Activated naive CD4-positive, alpha-beta T cell treated with Interleukin-2 at 50 U/mL for 16 hours (primary cell): ENCODE measurements at places on chromosomes 11 and 22.

DNA sequence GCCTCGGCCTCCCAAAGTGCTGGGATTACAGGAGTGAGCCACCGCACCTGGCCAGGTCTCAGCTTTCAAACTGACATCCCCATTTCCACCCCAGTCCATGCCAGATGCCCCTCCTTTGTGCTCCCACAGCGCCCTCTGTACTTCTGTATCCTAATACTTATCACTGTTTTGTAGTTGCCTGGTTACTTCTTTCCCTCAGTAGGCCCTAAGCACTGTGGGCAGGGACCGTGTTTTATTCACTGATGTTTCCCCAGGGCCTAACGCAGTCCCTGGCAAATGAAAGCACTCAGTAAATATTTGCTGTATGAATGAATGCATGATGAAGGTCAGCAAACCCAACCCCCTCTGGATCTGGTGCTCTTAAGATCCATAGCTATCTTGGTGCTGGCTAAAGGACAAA is 2.2 kb upstream of the TRIM3 start:
- DNase-seq = no peak

GRCh38 chr11:9821008-9821752 is 157.3 kb downstream of the SWAP70 start:
- DNase-seq = no peak

DNA sequence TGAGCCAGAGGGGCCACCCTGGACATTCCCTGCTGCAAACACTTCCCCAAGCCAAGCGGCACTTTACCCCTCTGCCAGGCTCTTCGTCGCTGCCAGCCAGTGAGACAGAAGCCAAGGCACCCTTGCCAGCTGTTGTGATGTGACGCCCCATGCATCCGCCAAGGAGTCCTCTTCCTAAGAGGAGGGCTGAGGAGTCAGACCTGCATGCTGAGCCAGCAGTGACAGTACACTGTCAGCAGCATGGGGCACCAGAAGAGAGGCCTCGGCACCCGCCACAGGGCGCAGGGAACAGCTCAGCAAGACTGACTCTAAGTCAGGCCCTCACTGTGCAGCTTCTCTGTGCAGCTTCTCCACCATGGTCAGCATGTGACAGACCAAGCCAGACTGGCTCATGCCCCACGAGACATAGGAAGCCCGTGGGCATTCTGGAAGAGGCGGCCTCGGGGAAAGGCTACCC is 26.4 kb downstream of the VPS37C start:
- no peak for DNase-seq

DNA sequence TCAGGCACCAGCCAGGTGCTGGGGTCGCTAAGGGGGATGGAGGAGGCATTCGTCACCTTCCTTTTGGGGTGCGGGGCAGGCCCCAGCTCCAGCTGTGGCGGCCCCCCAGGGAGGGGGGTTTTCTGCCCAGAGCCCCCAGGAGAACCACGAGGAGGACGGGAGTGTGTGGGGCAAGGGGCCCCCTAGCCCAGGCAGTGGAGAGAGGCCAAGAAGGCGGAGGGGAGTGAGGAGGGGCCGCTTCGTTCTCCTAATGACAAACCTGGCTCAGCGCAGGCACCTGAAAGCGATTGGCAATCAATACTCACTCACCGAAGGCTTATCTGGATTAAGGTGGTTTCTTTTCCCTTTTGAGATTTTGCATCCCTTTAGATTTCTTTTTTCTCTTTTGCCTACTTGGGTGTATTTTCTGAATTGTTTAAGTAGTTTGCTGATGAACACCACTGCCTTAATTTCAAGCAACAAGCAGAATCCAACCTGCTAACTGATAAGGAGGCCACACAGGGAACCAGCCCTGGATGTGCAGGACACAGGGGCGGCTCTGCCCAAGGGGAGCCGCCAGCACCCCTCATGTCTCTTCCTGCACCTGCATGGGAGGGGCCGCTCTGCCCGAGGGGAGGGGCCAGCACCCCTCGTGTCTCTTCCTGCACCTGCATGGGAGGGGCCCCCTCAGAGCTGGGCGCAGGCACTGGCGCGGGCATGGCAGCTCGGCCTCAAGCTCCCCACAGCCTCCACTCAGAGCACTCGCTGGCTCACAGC is 122.3 kb downstream of the BRD1 start:
- DNase-seq = no peak

- DNase-seq = no peak
Observed at GRCh38 chr11:6531267-6531752, 34.2 kb downstream of the DNHD1 start.

DNA sequence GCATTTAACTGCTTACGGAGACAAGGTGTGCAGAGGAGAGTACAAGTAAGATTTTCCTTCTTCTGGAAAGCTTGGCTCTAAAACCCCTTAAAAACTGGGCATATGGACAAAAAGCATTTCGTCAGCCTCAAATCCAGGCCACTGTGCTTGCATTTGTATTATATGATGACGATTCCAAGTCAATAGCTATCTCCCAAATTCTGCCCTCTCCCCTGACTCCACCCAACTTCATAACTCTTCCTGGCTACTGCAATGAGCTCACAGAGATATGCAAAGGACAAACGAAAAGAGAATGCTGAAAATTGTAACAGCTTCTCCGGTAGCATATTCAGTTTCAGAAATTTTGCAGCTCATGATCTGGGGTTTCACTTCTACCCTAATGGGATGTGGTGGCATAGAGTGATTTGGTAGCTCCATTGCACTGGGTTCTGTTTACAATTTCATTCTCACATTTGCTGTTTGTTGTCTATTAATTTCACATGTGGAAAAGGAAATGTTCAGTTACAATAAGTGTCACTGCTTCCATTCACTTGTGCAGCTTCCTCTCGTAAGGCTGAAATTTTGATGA is 45.6 kb upstream of the CHRM4 start:
- no peak for DNase-seq

DNA sequence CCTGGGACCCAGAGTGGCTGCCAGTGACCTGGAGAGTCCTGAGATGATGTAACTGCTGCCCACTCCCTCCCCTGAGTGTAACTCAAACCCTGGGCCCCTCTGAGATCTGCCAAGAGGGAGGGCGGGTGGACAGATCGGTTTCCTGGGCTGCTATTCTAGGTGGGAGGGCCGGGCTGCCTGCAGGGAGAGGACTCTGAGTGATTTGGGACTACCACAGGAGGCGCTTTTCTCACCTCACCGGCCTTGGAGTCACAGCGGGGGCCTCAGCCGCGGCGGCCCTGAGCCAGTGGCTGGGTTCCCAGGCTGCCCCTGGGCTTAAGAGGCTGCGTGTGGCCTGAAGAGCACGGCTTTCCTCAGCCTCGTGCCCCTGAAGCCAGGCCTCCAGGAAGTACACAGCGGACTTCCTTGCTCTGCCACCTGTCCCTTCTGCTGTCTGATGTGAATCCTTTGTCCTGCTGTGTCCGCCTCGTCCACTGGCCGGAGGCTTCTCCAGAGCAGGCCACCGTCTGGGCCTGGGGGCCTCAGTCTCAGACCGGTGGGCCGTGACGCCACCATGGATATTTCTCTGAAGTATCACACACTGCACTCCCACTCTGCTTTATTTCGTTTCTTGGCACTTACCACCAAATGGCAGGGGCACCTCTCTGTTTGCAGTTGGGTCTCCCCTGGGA is 11.5 kb downstream of the RELT start:
- no peak for DNase-seq

DNA sequence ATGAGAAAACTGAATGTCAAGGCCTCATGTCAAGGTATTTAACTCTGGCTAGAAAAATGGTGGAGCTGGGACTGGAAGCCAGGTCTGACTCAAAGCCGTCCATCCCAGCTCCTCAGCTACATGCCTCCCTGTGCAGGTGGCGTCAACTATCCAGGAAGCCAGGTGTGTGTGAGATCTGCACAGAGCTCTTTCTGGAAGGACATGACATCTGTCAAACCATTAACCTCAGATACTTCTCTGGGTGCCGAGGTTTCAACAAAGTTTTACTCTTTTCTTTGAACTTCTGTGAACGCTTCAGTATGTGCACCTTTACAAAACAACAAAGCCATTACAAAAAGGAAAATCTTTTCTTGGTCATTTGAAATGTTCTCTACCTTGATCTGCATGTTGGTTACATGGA is 7.0 kb upstream of the CASTOR1 start:
- DNase-seq = no peak

DNA sequence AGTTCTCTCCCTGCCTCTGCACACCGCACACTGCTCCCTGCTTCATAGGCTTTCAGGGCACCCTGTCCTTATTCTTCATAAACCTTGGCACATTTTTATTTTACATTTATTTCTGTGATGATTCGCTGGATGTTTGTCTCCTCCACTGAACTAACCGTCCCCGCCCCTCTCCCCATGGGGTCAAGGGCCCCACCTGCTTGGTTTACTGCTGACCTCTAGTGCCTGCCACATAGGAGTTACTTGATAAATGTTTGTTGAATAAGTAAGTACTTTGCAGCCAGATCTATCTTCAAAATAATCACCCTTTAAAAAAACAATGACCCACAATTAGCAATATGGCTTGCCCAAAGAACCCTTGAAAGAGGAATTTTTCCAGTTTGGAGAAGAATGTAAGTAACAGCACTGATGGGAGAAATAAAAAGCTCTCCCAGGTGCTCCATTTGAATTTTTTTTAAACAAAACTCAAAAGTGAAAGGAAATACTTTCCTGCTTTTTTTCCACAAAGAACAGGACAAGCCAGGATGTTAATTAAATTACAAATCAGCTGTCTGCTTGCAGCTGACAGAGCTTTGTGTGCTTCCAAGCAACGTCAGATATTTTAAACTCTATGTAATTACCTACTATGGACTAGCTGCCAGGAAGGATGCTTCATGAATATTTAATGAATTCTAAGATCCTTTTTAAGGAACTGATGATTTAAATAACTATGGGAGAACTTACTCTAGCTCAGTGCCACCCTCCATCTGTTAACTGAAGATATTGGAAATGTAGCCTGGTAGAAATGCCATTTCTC is 1083.6 kb downstream of the DLG2 start:
- DNase-seq = no peak

DNA sequence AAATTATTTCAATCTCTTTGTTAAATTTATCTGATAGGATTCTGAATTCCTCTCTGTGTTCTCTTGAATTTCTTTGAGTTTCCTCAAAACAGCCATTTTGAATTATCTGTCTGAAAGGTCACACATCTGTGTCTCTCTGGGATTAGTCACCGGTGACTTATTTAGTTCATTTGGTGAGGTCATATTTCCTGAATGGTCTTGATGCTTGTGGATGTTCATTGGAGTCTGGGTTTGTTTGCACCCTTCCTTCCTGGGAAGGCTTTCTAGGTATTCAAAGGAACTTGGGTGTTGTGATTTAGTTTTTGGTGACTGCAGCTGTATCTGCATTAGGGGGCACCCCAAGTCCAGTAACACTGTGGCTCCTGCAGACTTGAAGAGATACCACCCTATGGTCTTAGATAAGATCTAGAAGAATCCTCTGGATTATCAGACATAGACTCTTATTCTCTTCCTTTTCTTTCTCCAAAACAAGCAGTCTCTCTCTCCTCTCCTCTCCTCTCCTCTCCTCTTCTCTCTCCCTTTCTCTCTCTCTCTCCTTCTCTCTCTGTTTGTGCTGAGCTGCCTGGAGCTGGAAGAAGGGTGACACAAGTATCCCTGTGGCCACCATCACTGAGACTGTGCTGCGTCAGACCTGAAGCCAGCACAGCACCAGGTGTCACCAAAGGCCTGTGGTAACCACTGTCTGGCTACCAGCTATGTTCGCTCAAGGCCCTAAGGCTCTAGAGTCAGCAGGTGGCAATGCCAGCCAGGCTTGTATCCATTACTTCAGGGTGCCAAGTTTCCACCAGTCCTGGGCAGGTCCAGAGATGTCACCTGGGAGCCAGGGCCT is 3.3 kb upstream of the HEPN1 start:
- no peak for DNase-seq

DNA sequence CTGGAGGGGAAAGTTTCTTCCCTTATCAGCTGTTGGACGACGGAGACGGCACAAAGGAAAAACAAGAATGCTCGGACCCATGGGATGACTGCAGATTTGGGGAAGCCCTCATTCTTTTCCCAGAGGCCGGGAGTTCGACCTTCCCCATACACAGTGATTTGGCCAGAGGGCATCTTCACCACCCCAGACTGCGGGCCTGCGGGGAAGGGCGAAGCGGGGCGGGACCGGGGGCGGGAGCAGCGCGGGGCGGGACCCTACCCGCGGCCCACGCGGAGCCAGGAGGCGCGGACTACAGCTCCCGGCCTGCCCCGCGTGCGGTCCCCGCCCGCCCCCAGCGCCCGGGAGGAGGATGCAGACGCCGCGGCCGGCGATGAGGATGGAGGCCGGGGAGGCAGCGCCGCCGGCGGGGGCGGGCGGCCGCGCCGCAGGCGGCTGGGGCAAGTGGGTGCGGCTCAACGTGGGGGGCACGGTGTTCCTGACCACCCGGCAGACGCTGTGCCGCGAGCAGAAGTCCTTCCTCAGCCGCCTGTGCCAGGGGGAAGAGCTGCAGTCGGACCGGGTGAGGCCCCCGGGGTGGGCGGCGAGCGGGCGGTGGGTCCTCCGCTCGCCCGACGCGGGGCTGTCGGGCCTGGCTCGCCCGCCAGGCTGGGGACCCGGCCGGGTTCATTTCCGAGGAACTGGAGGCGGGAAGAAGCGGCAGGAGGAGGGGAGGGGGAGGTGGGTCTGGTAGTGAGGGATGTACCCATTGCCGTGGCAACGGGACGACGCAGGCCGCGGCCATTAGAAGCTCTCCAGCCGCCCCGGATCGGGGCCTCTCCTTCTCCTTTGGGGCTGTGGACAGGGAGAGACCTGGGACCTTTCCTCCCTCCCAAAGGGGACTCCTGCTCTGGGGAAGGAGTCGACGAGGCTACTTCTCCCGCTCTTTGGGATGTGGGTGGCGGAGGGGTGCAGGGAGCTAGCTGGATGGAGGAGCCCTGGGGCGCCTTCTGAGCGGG is at the start of gene KCTD17:
KCTD17 (plus strand) TSS at position 352 of the 995 bp plus-strand sequence; CDS start at position 371, 19 bp downstream.
- DNase-seq = peak; percentile 79

DNA sequence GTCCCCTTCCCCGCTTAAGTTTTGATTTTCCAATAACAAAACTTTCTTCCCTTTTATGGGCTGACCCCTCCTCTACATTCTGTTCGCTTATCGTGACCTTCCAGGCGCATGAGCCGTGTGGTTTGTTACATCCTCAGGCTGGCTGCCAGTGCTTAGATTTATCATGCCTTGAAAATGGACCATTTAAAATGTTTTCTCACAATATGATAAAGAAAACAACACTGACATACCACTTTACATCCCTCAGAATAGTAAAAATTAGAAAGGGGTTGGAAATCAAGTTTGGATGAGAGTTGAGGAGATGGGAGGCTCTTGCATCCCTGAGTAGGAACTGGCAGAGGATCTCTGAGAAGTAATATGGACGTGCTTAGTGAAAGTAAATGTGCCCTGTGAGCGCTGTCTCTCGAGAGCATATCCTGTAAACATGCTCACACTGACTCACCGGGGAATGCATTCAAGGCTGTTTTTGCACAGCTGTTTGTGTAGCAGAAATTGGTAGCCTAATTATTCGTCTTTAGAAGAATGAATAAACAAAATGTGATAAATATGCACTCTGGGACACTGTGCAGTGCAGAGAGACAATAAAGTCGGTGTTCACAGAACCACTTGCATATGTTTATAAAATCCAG is 17.1 kb upstream of the TOLLIP start:
- no peak for DNase-seq

DNA sequence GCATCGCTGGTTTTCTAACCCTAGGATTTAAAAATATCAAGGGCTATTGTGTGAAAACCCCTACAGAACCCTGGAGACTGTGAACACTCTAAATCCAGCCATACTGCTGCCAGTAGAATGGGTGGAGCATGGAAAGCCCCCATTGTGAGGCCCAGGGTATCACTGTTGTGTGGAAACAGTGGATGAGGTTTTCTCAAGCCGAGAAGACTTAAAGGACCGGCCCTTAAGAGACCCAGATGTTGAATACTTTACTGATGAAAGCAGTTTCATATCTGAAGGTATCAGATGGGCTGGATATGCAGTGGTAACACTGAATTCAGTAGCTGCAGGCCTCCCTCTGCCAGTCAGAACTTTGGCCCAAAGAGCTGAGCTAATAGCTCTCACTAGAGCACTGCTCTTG is 41.6 kb upstream of the GLYAT start:
- no peak for DNase-seq
